ENCODE measurements at places on chromosomes 16 and 17.

DNA sequence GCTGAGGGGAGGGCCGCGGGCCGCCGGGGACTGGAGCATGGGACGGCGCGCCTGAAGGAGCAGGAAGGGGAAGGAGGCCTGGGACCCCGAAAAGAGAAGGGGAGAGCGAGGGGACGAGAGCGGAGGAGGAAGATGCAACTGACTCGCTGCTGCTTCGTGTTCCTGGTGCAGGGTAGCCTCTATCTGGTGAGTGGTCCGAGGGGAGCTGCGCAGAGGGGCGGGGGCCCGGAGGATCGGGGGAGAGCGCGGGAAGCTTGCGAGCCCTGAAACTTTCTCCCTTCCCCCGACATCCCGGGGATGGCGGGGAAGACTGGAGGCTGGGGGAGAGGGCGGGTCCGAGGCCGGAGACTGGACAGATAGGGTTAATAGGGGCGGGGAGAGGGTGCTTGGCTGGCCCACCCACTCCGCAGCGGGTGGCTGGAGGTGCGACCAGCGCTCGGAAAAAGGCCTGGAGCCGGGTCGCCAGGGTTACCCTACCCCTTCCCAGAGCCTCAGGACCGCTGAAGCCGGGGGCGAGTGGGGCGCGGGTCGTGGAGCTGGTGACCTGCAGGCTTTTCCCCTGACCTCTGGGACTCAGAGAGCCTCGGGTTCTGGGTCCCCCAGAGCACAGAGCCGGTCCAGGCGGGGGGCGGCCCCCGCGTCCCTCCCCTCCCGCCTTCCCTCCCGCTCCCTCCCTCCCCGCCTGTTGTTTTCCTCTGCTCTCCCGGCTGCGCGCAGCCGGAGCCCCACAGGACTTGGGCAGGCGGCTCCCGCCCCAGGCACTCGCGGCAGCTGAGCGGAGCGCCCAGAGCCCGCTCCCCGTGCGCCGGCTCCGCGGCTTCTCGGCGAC lies 631 bp downstream of the NXPH3 start:
- peak; percentile 50 for DNase-seq

DNA sequence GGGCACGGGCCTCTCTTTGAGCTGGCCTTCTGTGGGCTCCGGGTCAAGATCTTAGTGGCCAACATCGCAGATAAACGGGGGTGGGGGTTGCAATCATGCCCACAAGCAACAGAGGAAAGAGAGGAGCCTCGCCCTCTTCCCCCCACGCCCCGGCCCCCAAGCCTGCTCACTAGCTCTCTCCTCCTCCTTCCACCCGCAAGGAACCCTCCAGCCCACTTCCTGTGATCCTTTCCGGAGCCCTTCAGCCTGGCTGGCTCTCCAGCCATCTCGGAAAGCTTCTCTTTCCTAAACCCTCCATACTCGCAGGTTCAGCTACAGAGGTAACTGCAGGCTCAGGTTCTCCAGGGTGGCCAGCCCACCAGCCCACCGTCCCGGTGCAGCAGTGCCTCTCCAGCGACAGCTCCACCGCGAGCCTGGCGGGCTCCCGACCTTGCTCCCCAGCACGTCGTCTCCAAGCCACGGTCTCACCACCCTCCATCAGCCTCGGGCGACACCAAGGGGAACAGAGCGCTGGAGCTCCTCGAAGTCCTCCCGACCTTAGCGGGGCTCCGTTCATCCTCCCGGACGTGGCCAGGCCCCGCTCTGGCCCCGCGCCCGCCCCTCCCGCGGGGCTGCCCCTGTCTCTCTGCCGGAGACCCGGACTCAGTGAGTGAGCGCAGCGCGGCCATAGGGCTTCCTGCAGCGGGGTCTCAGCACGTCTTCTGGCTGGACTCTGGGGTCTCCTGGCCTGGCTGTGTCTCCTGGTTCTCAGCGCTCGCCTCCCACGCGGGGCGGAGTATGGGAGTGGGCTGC lies 12.9 kb upstream of the ODF4 start:
- peak; percentile 84 for DNase-seq

DNA sequence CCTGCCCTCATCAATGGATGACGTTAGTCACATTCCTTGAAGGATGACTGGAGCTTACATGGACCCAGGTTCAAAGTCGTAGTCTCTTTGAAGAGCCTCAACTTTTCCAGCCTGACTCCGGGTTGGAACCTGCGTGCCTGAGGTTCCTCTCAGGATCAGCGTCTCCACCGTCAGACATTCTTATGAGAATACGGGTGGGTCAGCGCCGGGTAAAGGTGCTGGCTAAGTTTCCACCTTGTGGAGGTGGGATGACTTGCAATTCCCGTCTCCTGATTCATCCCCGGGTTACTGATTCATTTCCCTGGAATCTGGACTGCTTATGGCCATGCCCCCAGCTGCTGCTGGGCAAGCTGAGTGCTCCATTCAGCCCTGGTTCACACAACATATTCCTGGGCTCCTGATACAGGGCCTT lies 38.9 kb upstream of the CMIP start:
- no peak for DNase-seq

DNA sequence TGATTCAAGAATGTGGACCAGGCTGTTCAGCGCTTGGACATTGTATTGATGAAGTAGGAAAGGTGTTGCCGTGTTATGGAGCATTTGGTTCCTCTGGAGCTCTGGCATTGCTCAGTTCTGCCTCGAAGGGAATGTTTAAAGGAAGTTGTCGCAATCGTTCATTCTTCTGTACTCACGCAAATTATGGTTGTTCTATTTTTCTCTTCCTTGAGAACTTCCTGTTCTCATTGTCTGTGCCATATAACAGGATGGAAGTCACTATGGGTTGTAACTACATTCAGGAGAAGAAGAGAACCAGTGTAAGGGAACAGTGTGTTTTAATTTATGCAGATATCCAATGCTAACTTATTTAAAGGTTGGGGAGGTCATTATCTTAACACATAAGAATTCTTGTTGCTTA lies 13.0 kb downstream of the PCTP start:
- DNase-seq: no peak

DNA sequence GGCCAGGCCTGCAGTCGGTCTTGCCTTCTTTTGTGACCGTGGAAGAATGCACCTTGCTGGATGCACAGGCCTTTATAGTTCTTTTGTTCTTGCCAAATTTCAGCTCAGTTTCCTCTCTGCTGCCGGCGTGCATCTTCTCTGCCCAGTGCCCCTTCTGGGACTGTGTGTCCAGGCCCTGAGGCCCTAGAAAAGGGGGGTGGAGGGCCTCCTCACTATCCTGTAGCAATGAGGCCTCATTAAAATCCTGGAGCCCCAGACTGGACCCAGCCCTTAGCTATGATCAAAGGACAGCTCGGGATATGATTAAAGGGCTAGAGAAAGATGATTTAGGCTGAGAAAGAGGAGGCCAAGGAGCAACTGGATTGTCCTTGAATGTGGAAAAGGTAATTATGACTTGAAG lies 229.8 kb downstream of the SEC14L1 start:
- DNase-seq: no peak

All from hematopoietic multipotent progenitor cell treated with erythropoietin and hydrocortisone succinate and interleukin-3 and kit ligand, for 6 days (in vitro differentiated cells).